ENCODE measurements at places on chromosomes 5 and 9.

DNA sequence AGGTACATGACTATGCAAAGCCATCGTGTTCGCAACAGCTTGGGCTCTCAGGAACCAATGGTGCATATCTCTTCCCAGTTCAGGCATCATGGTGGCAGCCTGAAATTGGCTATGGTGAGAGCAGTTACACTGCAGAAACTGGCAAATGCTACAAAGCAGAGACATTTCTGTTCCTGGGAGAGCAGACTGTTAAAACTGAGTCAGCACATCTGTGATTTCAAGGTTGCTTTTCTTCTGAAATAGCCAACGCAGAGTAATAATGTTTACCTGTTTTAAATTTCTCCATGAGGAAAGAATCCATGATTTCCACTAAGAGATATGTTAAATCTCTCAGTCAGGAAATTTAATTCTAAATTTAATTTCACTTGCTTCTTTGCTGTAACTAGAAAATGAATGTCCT is 47.8 kb downstream of the C7 start:
- no peak for DNase-seq

- DNase-seq, result no peak
Measured at GRCh38 chr5:4020400-4020799, 424.8 kb downstream of the IRX1 start.

- no peak for DNase-seq
Measured at GRCh38 chr9:97567894-97568202, 65.3 kb downstream of the TSTD2 start.

DNA sequence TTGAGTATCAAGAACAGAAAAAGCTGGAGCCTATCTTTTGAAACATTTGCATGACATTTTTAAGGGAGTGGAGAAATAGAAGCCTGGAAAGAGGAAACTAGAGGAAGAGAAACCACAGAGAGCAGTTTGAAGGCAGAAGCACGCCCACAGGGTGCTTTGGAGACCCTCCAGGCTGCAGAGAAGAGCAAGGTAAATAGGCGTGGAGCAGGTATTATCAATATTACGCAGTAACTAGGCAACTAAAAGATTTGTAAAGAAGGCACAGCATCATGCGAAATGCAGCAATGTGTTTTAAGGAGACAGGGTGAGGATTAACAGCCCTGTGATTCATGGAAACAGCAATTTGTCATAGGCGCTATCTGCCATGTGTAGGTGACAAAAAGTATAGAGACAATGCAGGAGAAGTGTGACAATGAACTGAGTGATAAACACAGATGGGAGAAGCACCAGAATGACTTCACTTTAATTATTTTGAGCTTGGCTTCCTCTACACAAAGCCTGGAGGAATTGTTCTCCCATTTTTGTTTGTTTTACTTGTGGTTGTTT is 281.2 kb downstream of the BRINP1 start:
- no peak for DNase-seq

GRCh38 chr5:314676-315487 is 6.6 kb upstream of the AHRR start:
- no peak for DNase-seq

GRCh38 chr5:102223542-102224477 is 72.3 kb downstream of the SLCO4C1 start:
- no peak for DNase-seq

- DNase-seq, result no peak
Measured at GRCh38 chr9:134291452-134291881, 34.8 kb upstream of the RXRA start.

DNA sequence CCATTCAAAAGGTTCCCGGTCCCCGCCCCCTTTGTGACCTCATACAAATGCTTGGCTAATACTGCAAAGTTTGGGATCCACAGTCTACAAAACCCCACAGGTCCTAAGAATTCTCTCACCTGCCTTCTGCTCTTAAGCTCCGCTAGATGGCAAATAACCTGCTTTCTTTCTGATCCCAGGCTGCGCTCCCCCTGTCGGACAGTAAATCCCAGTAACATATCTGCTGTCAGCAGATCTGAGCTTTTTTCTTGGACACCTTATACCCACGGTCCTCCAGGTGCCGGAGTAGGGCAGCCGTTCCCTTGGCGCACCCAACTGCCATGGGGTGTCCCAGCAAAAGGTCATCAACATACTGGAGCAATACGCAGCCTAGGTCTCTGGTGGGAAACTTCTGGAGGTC is 39.0 kb upstream of the PPP1R26 start:
- no peak for DNase-seq

DNA sequence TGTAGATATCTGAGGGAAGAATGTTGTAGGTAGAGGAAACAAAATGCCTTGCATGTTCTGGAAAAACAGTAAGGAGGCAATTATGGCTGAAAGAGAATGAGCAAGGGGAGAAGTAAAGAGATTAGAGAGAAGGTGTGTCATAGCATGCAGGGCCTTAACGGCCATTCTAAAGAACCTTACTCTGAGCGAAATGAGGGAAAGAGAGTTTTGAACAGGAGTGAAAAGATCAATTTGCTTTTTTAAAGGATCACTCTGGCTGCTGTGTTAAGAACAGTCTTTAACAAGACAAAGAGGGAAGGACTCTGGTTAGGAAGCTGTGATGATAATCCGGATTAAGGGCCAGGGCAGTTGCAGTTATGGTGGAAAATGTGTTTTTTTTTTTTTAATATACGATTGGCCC is 22.6 kb downstream of the PTBP3 start:
- no peak for DNase-seq

DNA sequence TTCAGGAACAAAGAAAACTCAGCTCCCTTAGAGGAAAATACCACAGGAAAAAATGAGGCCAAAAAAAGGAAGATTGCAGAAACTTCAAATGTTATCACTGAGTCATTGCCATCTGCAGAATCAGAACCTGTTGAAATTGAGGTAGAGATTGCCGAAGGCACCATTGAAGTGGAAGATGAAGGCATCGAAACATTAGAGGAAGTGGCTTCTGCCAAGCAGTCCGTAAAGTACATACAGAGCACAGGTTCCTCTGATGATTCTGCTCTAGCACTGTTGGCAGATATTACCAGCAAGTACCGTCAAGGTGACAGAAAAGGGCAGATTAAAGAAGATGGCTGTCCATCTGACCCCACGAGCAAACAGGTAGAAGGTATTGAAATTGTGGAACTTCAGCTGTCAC is 30.8 kb upstream of the NIM1K start:
- no peak for DNase-seq

GRCh38 chr5:157345485-157345884 is 79.6 kb downstream of the CYFIP2 start:
- DNase-seq, result no peak

- no peak for DNase-seq
Measured at GRCh38 chr9:35954942-35955546, 2.9 kb downstream of the OR2S2 start.

GRCh38 chr9:29214154-29214689 is 1640.9 kb upstream of the C9orf72 start:
- DNase-seq, result no peak

DNA sequence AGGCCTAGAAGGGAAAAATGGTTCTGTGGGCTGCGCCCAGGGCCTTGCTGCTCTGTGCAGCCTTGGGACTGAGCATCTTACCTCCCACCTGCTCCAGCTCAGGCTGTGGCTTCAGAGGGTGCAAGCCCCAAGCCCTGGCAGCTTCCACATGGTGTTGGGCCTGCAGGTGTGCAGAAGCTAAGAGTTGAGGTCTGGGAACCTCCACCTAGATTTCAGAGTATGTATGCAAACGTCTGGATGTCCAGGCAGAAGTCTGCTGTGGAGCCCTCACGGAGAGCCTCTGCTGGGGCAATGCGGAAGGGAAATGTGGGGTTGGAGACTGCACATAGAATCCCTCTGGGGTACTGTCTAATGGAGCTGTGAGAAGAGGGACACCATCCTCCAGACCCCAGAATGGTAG is 36.0 kb downstream of the FBXL7 start:
- no peak for DNase-seq

GRCh38 chr9:131287359-131287758 is 2.2 kb upstream of the PLPP7 start:
- DNase-seq, result no peak

DNA sequence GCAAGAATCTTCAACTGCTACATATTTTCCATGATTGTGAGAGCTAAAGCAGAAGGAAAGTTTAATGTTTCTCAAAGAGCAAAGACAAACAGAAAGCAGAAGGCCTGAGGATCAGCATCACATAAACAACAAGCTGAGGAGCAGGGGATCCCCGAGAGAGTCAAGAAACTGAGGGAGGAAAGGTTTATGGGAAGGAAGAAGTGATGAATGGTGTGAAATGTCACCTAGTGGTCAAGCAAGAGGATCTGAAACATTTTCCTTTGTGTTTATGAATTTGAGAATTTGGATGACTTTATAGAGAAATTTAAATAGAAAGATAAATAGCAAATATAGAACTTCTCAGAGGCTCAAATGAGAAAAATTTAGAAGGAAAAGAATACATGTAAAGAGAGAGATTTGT is 481.9 kb downstream of the CHSY3 start:
- DNase-seq, result no peak

DNA sequence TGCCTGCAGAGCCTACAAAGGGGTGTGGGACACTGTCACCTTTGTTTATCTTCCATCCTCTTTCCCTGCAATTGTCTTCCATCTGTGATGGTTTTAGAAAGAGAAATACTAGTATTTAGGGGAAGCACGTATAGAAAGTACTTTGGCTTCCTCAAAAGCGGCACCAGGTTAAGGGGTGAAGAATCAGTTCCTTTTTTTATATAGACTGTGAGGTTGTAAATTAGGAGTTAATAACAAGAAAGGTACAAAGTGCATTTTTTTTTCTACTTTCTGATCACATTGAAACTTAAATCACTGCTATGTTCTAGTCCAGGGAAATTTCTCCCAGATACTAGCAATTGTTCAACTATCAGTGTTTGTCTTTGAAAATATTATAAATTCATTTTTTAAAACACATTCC is 219.3 kb downstream of the CEMIP2 start:
- DNase-seq, result no peak

GRCh38 chr5:72374844-72375243 is 54.7 kb downstream of the PTCD2 start:
- no peak for DNase-seq

Data from stimulated activated CD4-positive, alpha-beta T cell treated with anti-CD3 and anti-CD28 coated beads, TNF-alpha, amount 100 ng/mL, for 1 hour (primary cell).